Stimulated activated CD4-positive, alpha-beta T cell treated with anti-CD3 and anti-CD28 coated beads, TNF-alpha, amount 100 ng/mL, for 24 hours (primary cell): ENCODE measurements at places on chromosomes 4 and X.
A peak's percentile ranks its signal among the peaks of the same experiment; 100 is the strongest.

DNA sequence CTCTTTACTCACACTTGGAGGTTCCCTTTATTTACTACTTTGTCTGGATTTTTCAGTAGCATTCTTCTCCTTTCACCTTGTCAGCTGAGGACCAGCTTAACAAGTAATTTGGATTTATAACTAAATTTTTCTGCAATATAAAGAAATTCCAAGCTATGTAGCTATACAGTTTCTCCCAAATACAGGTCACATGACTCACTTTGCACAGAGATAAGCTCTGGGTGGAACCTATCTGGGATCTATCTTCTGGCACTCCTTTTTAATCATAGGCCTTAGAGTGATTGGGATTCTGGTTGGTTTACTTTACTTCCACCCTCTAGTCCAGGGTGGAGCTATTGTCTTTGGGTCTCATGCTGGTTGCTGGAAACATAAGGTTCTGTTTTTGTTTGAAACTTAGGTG is 34.9 kb upstream of the STK26 start:
- no peak for DNase-seq

DNA sequence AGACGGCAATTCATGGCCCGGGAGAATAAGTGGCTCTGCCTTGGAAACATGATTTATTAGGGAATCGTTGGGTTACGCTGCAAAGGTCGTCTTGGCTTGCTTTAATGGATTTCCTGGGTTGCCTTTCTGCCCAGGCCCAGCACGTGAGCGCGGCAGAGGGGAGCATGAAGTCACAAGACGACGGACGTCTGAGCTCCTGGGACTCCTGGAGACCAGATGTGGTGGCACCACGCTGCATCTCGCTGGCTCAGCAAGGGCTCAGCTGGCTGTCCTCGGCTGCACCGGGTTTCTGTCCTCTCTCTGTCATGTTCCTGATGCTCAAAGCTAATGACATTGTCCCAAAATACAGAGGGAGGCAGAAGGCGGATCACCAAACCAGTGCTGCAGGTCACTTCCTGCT is 61.2 kb downstream of the C4orf50 start:
- no peak for DNase-seq

DNA sequence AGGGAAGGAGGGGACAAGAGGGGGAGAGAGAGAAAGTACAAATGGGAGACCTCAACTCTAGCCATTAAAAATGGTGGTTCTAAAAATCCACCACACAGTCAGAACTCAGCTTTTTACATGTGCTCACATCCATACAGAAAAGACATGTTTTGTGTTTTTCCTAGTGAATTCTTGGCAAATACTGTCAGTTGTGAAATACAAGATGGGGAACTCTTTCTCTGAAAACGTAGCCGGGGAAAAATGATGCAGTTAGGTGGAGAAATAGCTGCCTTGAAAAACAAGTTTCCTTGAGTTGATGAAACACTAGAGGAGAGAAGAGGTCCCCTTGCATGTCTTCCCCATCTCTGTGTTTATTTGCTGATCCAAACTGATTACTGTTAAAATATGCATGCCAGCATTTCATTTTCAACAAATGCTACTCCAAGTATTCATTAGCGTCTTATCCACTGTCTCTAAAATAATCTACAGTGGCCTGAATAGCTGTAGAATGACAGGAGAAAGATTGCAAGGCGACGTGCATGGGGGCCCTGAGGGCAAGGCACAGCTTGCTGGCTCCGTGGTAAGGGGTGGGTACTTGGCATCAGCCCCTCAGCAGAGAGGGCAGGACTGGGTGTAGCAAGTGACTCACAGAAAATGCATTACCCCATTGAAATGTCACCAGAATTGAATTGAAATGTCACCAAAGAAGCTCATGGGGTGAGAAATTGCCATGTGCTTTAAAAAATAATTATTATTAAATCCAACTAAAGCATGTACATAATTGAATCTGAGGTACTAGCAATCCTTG is 48.1 kb upstream of the TBL1X start:
- DNase-seq: no peak

GRCh38 chr4:7343081-7343655 is 91.6 kb downstream of the PSAPL1 start:
- no peak for DNase-seq

- DNase-seq: no peak
Measured at GRCh38 chr4:153788051-153788412, 851 bp downstream of the SFRP2 start.

DNA sequence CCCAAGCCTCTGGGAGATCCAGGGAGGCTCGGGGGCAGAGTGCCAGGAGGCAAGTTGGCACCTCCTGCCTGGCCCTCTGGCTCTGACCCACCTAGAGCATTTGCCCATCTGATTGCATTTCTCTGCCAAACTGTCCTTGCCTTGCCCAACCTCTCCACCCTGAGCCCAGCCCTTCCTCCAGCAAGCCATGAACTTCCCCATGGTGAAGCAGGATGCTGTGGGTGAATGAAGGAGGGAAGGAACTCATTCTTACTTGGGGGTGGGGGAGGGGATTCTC is 9.3 kb upstream of the CNGA2 start:
- DNase-seq: no peak

GRCh38 chrX:421646-422391 is 35.1 kb upstream of the PPP2R3B start:
- no peak for DNase-seq

DNA sequence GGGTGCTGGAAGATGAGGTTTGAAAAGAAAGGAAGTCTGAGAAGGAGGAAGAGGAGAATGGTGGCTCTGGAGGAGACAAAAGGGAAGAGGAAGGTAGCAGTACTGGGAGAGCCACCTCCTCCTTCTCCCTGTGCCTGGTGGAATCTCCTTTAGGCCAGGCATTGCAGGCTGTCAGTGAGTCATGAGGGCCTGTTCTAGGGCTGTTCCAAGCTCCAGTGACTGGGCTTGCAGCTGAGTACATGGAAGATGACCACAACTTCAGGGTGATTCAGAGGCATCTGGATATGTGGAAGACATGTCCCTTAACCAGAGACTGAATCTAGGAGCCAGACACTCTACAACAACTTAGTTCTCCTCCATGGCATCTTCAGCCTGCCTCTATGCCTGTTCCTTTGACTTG is 107.8 kb downstream of the EFNB1 start:
- DNase-seq: no peak

DNA sequence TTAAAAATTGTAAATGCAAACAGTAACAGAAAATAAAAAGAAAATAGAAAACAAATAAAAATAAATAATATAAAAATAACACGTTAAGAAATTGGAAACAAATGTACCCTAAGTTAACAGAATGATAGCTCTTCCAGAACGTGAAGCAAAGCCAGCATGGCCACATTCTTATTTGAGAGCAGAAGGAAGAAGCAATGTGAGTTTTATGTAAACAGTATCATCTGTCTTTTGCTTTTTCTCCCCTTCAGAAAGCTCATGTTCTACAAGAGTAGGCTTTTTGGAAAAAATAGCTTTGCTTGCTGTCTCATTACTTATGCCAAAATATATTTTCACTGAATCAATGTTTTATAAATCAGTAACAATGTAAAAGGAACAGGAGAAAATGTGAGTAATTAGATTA is 18.7 kb downstream of the NPY2R start:
- DNase-seq: no peak

- DNase-seq: no peak
Measured at GRCh38 chr4:124060261-124060918, 652.1 kb downstream of the ANKRD50 start.

- DNase-seq: no peak
Measured at GRCh38 chr4:185016946-185017758, 1.1 kb upstream of the HELT start.

DNA sequence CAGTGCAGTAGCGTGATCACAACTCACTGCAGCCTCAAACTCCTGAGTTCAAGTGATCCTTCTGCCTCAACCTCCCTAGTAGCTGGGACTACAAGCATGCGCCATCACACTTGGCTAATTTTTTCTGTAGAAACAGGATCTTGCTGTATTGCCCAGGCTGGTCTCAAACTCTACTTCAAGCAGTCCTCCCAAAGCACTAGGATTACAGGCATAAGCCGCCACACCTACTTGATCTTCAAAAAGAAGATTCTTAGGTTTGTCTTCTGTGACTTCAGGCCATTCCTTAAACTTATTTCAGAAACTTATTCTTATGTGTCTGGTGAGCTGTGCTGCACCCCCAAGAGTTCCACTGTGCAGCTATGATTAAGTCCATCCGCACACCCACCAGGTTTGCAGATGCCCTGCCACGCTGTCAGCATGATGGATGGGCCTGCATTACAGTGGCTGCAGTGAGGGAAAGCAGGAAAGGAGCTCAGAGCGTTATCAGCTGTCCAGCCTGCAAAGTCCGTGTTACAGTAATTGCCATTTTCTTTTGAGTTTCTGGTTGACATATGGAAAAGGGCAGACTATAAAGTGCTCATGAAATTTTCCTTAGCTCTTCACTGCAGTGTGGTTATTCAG is 146.6 kb downstream of the AASDH start:
- no peak for DNase-seq

DNA sequence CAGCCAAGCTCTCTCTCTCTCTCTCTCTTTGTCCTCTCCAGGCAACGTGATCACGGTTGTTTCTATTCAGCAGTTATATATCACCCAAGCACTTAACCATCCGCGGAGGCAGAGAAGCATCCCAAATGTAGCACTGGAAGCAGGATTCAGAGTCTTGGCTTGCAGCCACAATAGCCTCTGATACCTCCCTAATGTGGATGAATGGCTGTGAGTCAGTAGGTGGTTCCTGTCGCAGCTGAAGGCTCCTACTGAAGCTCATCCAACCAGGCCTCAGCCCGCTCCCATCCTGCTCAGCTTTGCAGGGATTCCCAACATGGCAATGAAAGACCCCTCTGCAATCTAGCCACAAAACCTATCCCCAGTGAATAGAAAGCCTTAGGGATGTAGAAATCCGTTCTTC is 5.1 kb downstream of the HS6ST2 start:
- no peak for DNase-seq

DNA sequence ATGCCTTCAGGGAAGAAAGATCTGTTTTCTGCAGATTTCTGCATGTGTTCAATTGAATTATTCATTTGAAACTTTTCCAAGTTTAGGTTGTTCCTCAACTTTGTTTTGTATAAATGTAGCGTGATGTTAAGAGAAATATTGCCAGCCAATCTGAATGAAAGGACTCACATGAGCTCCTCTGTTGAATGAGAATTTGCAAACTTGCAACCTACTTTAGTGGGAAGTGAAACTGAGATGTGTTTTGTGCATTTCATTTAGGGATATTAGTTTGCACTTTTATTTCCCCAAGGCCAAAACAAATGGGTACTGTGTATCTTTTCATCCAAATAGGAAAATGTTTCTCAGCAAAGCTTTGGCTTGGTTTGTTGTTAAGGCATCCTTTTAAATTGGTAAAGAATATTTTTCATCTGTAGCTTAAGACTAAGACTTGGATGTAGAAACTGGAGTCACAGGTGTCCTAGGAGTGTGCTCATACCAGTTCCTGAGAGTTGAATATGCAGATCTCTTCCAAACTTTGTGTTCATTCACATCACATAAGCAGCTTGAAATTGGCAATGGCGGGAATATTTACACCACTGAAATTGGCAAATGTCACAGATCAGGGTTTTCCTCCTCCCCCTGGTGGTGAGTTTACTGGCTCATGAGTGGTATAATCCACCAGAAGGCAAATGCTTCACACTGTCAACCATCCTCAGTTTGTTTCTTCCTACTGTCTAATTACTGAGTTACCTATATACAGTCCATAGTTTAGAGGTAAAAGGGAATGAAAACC is 193.6 kb upstream of the BANK1 start:
- DNase-seq: peak; percentile 10

GRCh38 chrX:13938051-13938828 is 91.5 kb downstream of the GEMIN8 start:
- DNase-seq: no peak

DNA sequence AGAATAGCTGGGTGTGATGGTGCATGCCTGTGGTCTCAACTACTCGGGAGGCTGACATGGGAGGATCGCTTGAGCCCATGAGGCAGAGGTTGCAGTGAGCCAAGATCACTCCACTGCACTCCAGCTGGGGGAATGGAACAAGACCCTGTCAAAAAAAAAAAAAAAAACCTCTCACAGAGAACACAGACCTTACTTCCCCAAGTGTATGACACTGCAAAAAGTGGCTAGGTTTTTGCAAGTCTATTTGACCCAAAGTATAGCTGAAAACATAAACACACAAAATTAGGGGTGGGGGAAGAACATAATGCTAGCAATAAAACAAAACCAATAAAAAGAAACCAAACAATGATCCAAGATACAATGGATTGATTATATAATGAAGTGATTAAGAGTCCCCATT is 6.7 kb downstream of the LAMP2 start:
- no peak for DNase-seq

GRCh38 chrX:2766906-2767305 is 15.1 kb downstream of the XG start:
- no peak for DNase-seq

DNA sequence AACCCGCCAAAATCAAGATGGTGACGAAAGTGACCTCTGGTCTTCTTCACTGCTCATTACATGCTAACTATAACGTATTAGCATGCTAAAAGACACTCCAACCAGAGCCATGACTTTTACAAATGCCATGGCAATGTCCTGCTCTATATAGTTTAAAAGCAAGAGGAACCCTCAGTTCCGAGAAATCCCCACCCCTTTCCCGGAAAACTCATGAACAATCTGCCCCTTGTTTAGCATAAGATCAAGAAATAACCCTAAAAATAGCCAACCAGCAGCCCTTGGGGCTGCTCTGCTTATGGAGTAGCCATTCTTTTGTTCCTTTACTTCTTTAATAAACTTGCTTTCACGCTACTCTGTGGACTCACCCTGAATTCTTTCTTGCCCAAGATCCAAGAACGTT is 463.5 kb upstream of the FAM241A start:
- DNase-seq: no peak
